ENCODE measurements at places on chromosomes 6 and 20.

- H3K27me3 ChIP-seq: no peaks in the 10 kb centered on the region
- no peak overlapping the region for H3K27ac ChIP-seq
- H3K4me3 ChIP-seq: no peak overlapping the region
These were observed 253.6 kb upstream of the RAB32 start for GRCh38 chr6:146289816-146290588.

DNA sequence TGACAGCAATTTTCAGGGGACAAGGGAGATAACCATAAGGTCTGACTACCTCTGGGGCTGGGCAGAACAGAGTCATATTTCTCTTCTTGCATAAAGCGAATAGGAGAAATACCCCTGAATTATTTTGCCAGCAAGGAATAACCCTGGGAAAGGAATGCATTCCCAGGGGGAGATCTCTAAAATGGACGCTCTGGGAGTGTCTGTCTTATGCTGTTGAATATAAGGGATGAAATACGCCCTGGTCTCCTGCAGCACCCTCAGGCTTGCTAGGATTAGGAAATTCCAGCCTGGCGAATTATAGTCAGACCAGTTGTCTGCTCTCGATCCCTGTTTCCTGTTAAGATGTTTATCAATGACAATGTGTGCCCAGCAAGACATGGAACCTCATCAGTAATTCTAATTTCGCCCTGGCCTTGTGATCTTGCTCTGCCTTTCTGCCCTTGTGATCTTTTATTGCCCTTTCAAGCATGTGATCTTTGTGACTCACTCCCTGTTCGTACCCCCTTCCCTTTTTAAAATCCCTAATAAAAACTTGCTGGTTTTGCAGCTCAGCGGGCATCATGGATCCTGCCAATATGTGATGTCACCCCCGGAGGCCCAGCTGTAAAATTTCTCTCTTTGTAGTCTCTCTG lies 221.6 kb upstream of the HS3ST5 start:
- DNase-seq: no peak
- H3K4me3 ChIP-seq: no peak overlapping the region
- H3K4me1 ChIP-seq: no peaks in the 10 kb centered on the region
- no peaks in the 10 kb centered on the region for H3K36me3 ChIP-seq
- H3K27ac ChIP-seq: no peak overlapping the region

GRCh38 chr6:90214461-90214860 lies 82.2 kb downstream of the BACH2 start:
- no peak overlapping the region for H3K4me3 ChIP-seq
- no peaks in the 10 kb centered on the region for H3K27me3 ChIP-seq
- H3K27ac ChIP-seq: no peak overlapping the region
- no peaks in the 10 kb centered on the region for H3K36me3 ChIP-seq
- no peak for DNase-seq
- H3K4me1 ChIP-seq: peaks cover 6% of the 10 kb centered on the region

- no peak overlapping the region for H3K27ac ChIP-seq
- no peaks in the 10 kb centered on the region for H3K4me1 ChIP-seq
- H3K36me3 ChIP-seq: no peaks in the 10 kb centered on the region
These were observed 55.9 kb downstream of the ANKEF1 start for GRCh38 chr20:10090588-10091166.

- no peak overlapping the region for H3K4me3 ChIP-seq
- H3K4me1 ChIP-seq: no peaks in the 10 kb centered on the region
- H3K27ac ChIP-seq: no peak overlapping the region
These were observed 35.8 kb downstream of the TBX18 start for GRCh38 chr6:84728602-84729001.

- H3K36me3 ChIP-seq: no peaks in the 10 kb centered on the region
- H3K4me1 ChIP-seq: peaks cover 15% of the 10 kb centered on the region
- DNase-seq: no peak
- no peak overlapping the region for H3K27ac ChIP-seq
These were observed 23.7 kb upstream of the PCMTD2 start for GRCh38 chr20:64231621-64232550.

- H3K27ac ChIP-seq: no peak overlapping the region
- H3K4me3 ChIP-seq: no peak overlapping the region
- H3K27me3 ChIP-seq: no peaks in the 10 kb centered on the region
- no peaks in the 10 kb centered on the region for H3K36me3 ChIP-seq
These were observed 346.2 kb upstream of the IMPG1 start for GRCh38 chr6:76418560-76419223.

GRCh38 chr6:112114577-112115223 lies 27.3 kb downstream of the FAM229B start:
- DNase-seq: no peak
- H3K36me3 ChIP-seq: no peaks in the 10 kb centered on the region
- H3K27me3 ChIP-seq: peaks cover 32% of the 10 kb centered on the region
- no peaks in the 10 kb centered on the region for H3K4me1 ChIP-seq
- H3K27ac ChIP-seq: no peak overlapping the region
- no peak overlapping the region for H3K4me3 ChIP-seq
